ENCODE measurements at places on chromosomes 13 and 19.

DNA sequence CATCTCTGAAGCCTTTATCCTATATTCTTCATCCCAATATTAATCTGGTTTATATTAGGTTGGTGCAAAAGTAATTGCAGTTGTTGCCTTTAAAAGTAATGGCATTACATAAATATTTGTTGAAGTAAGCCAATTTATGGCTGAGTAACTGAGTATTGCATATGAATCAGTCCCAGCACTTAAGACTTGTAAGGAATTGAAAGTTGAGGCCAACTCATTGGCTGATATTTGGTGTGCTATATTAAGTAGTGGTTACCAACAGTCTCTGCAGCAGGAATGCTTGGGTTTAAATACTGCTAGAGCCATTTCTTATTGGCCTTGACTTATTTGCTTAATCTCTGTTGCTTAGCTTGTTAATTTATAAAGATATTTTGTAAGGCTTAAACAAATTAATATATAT lies 460.7 kb downstream of the GPC6 start:
- no peak for DNase-seq

- no peak for DNase-seq
Measured at GRCh38 chr19:15010501-15011300, 31.0 kb upstream of the SLC1A6 start.

GRCh38 chr19:12042893-12043292 lies 7.4 kb upstream of the ZNF433 start:
- no peak for DNase-seq

DNA sequence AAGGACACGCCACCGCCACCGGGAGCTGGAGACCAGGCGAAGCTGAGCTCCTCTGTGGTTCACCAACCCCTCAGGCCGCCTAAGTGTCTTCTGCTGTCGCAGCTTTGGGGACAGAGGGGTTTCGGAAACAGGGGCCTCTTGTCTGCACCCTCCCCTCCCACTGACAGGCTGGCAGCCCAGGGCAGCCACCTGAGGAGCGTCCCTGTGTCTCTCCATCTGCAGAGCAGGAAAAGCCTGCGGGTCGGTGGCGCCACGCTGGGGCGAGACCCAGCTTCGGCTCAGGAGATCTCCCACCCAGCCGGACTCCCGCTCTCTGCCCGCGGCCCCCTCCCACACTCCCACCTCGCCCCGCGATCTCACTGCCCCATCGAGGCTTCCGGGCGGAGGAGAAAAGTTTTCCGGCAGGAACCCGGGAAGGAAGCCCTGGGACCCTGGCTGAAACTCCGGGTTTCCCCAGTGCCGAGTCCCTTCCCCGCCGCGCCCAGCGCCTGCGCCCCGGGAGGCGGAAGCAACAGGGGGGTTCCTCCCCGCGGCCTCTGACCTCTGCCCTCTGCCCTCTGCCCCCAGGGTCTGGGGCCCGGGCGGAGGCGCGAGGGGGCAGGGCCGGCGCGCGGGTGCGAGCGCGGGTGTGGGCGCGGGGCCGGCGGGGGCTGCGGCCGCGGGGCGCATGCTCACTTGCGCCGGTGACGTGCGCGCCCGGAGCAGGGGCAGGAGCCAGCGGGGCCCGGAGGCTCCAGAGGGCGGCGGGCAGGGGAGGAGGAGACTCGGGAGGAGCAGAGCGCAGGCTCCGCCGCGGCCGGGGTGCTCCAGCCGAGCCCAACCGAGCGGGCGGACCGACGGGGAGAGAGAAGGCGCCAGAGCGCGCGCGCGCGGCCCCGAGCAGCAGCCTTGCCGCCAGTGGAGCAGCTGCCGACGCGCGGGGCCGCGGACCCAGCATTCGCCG lies at the start of gene ATP11A:
Gene ATP11A (plus strand): TSS at position 736 of the 943 bp plus-strand sequence. CDS start 379 bp downstream, outside the sequence.
- peak; percentile 87 for DNase-seq

GRCh38 chr13:93948162-93948922 lies 531.1 kb downstream of the DCT start:
- DNase-seq = no peak

GRCh38 chr13:59437544-59438301 lies 726.0 kb downstream of the DIAPH3 start:
- no peak for DNase-seq

DNA sequence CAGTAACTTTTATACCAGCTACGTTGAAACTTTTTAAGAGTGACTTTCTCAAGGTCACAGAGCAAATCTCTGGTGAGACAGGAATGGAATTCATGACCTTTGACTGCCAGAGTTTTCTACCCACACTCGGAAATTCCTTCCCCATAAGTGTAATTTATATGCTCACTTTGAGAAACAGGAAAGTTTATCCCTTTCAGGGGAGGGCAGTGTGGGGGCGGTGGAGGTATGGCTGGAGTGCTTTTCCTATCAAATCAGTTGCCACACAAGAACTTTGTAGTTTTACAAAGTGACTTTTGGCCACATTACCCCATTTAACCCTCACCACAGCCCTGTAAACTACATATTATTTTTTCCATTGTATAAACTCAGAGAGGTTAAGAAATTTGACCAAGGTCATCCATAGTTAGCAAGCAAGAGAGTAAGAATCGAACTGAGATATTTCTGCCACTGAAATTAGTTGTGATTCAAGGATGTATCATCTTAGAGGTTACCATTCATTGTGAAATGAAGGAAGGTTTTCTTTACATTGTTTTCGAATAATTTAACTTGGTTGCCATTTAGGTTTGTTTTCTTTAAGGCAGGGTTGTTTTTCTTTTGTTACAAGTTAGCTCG lies 5.9 kb downstream of the KLF12 start:
- peak; percentile 28 for DNase-seq

GRCh38 chr13:39402221-39402970 lies 200.6 kb downstream of the LHFPL6 start:
- DNase-seq = no peak

DNA sequence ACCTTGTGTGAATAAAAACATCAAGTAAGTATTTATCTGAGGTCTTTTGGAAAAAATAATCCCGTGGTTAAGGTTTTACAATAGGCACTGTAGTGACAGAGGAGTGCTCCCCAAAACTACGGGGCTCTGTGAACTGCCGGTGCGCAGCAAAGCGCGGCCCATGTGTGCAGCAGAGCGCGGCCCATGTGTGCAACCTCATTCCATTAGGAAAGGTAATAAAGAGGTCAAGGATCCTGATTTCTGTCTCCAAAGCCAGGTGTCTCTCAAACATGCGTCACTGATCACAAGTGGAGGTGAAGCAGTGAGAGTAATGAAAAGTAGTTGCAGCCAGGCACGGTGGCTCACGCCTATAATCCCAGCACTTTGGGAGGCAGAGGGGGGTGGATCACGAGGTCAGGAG lies 58.7 kb downstream of the MRPL57 start:
- no peak for DNase-seq

DNA sequence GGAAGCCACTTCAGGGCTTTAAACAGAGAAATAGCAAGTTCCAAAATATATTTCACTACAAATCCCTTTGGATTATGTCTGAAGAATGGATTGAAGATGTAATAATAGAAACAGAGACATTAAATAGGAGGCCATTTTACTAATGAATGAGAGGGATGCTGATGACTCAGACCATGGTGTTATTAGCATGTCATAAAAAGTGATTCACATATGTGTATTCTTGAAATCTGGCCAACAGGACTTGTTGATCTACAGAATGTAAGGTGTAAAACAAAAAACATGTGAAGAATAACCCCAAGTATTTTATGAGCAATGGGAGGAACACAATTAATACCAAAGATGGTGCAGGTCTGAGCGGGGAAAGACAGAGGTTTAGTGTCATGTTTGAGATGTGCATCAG lies 873.7 kb downstream of the SLITRK5 start:
- DNase-seq = no peak

DNA sequence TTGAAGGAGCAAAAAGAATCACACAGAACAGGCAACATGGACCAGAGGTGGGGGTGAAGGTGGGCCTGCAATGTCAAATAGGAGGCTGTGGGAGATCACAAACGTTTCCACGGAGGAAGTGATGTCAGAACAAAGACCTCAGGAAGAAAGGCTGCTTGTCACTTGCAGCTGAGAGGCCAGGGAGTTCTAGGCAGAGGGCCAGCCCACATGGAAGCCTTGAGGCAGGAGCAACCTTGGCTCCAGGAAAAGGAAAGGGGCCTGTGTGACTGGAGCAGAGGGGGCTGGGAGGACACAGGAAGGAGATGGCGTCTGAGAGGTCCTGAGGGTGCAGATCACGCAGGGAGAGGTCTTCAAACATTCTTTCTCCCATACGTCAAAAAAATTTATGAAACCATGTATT lies 16.3 kb downstream of the ZNF160 start:
- no peak for DNase-seq

GRCh38 chr19:10259162-10259905 lies 7.3 kb downstream of the MRPL4 start:
- peak; percentile 98 for DNase-seq

GRCh38 chr13:109483284-109483683 lies 303.1 kb downstream of the IRS2 start:
- DNase-seq = no peak

DNA sequence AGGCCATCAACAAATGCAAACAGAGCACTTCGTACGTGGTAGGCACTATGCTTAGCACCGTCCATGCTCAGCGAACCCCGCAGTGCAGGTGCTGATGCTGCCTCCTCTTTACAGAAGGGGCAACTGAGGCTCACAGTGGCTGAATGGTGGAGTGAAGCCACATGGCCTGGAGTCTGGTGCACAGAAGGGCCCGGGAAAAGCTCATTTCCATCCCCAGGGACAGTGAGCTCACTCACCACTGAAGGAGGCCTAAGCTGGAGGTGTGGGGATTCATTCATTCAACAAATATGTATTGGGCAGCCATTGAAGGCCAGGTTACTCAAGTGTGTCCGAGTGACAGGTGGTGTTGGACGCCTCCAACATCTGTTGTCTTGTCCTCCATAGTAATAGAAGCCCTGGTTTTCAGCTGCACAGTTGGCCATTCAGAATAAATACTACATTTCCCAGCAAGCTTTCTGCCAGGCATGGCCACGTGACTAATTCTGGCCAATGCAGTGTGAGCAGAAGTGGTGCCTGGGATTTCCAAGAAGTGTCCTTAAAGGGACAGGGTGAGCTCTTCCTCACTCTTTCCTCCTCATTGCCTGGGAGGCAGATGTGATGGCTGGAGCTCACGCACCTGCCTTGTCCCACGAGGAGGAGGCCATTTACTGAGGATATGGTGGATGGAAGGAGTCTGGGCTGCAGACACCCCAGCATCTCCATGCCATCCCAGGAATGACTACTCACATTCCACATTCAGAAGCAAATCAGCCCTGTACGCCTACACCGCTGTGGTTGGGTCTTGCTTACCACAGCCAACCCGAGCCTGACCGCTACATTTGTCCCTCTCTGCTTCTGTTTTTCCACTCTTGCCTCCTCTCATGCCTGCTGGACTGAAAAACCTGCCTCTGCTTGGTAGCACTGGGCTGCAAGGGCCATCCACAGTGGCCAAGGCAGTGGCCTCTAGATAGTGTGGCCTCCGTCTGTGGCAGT lies 2.3 kb upstream of the ZNRF4 start:
- peak; percentile 16 for DNase-seq

DNA sequence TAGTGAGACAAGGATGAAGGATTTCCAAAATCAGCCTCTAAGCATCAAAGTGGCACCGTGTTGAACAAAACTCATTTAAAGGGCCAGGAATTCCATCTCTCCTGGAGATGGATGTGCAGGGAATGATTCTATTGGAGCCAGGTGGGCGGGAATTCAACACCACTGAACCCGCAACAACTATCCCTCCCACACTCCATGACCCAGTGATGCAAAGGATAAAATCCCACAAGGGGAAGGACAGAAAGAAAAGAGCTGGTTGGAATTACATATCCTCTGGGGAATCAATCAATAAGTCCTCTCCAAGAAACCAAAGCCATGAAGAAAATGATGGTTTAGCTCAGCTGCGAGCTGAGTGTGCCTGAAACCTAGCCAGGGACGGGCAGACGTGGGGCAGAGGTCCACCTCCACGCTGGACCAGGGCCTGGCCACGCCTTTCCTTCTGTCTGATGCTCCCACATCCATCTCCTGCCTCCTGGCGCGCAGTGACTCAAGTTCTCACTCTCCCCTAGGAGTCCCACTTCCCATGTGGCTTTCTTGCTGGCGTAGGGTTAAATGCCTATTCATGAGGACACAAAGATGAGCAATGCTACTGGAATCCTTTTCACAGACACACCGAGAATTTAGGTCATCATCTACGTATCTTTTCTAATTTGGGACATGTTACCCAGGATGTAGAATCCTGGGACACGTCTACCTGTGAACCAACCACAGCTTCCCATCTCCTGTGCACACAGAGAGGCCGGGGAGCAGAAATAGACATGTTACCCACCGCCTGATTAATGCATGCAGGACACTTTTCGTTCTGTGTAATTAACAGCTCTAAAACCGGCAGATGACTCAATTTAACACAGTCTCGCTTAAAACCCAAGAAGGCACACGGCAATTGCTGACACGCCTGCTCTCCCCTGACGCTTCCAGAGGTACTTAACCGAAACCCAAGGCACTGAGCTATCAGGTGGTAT lies 48.6 kb downstream of the PEPD start:
- DNase-seq = no peak

DNA sequence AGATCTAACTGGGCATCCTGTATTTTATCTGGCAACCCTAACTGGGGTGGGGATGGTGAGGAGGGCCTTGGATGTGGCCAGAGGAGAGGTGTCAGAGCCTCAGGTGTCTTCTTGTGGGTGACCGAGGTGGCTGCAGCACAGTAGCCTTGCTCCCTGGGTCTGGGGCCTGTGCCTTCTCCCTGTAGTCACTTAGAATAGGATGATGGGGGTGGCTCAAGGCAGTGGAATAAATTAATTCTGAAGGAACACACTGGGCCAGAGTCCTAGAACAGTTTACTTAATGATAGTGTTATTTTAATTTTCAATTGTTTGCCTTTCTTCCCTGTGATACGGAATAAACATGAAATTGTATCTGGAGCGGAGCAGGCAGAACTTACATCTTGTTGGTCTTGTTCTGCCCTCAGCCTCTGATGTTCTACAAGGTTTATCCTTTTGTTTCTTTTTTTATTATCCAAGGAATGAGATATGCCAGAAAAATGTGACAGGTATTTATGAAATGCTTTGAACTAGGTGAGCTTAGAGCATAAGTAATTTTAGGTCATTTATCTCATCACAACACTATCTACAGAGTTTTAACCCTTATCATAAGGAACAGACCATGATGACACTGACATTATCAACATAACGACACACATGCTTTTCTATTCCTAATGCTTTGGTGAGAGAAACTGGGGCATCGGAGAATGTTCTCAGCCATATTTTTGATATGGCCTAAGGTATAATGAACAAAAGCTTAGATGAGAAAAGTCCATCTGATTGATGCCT lies 51.4 kb downstream of the LRCH1 start:
- DNase-seq = no peak

DNA sequence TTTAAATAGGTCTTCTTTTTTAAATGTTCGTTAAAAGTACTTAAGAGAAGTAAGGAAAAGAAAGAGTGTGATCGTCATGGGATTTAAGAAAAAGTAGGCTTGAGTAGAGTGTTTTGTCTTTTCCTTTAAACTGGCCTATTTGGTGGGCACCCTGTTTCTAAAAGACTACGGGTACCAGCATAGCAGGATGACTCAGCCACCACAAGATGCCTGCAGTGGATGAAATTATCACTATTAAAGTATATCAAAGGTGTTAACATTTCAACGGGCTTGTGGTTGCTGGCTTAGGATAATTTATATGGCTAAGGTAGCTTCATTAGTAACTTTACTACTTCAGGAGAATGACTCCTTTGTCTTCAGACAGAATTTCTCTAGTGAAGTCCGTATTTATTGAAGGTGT lies 112.6 kb downstream of the STARD13 start:
- no peak for DNase-seq

- DNase-seq = no peak
Measured at GRCh38 chr13:105272660-105273631, 1262.5 kb downstream of the EFNB2 start.

- DNase-seq = no peak
Measured at GRCh38 chr13:73194310-73194709, 135.5 kb downstream of the KLF5 start.

GRCh38 chr13:32191452-32191998 lies 123.6 kb downstream of the ZAR1L start:
- no peak for DNase-seq

- DNase-seq = no peak
Measured at GRCh38 chr13:38897521-38897920, 93.1 kb downstream of the STOML3 start.
